Stimulated activated CD8-positive, alpha-beta memory T cell treated with anti-CD3 and anti-CD28 coated beads, Interleukin-7, amount 100 ng/mL, for 1 hour (primary cell): ENCODE measurements at places on chromosomes 3 and 15.
A peak's percentile ranks its signal among the peaks of the same experiment; 100 is the strongest.

GRCh38 chr3:30350011-30350410, 256.4 kb upstream of the TGFBR2 start:
- no peak for DNase-seq

DNA sequence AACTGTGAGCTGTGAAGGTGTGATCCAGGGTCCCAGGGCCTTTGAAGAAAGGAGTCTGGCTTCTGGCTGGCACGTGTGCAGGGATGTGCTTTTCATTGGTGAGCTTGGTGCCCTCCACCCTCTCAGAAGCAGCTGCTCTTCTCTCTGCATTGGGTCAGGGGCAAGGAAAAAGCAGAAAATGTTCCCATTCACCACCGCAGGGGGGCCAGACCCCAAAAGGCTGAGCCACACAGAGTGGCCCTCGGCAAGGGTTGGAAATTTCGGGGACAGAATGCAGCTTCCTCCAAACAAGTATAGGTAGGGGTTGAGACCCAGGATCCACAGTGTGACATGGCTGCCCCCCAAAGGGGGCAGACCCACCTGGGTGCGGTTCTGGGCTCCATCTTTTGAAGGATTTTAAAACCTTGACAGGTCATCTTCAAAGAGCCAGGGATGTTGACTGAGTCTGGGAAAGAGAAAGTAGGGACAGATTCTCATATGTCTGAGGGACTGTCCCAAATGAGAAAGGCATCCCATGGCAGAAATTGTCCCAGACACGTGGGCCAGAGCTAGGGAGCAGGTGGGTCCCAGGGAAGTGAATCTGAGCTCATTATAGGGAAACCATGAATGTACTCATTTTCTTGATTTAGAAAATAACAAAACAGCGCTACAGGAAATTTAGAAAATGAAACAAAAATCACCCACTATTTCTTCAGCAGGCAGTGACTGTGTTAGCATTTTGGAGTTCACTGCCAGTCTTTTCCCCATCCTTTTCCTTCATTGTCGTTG, 2.7 kb downstream of the CSK start:
- no peak for DNase-seq

GRCh38 chr3:172511783-172512762, 11.2 kb downstream of the TNFSF10 start:
- DNase-seq: peak; percentile 33

DNA sequence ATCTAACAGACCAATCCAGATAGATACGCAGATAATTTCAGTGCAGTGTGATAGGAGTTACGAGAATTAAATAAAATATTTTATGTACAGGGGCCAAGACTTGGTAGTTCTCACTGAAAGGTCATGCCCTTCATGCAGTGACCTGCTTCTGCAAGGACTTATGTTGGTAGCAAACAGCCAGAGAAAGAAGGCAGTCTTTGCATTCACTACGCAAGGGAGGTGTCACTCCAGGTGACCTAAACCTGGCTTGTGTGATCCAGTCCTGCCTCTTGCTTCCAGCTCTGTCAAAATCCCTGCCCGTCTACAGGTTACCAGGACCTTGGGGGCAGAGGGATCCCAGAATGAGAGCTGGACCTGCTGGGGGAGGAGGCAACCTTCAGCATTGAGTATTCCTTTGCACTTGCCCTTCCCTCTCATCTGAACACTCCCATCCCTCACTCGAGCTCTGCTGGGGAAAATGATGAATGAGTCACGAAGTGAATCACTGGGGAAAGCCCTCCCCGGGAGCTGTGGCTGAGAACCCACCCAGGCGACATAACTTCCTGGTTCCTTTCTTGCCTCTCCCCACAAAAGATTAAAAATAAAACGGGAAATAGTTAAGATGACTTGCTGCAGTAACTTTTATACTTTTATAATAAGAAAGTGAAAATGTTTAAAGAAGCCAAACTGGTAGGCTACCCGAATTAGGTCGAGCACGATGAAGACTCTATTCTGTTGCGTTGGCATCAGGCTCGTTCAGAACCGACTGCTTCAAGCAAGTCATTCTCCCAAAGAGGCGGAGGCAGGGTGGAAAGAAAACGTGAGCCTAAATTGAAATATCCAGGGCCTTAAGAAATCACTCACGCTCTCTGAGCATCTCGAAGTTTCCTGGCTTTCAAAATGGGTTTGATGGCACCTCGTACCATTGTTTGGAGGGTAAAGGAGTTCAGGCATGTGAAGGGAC, 216.1 kb downstream of the SLCO3A1 start:
- DNase-seq: no peak

DNA sequence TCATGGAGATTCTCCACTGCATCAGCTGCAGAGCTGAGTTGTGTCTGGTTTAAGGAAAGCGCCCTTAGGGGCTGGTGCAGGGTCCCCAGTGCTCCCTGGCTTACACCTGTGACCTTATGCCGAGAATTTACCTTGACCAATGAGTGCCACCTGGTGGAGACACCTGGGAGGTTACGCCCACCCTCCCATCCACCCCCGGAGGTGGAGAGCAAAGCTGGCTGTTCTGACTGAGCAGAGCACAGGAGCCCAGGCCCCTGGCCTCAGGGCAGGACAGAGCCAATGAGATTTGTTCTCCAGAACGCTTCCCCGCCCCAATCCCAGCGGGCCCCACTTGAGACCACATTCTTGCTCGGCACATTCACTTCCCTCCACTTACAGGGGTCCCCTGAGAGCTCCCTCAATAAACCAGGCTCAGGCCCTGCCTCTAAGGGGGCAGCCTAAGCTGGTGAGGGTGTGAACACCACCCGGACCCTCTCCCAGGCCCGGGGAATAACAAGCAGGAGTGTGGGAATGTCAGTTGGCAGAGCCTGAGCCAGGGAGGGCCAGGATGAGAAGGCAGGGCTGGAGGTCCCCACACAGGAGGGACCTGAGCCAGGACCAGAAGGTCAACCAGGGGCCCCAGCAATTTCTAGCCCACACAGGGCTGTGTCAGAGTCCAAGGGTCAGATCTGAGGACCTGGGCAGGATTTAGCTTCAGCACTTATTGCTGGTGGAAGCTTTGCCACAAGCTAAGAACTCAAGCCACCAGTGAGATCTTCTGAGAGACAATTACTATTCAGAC, 117.1 kb downstream of the TPRA1 start:
- no peak for DNase-seq

GRCh38 chr3:60424942-60425341, 826.3 kb downstream of the FHIT start:
- no peak for DNase-seq

GRCh38 chr3:160941885-160942494, 163.2 kb downstream of the B3GALNT1 start:
- DNase-seq: peak; percentile 42

GRCh38 chr15:68552773-68553172, 26.0 kb upstream of the CORO2B start:
- DNase-seq: no peak

GRCh38 chr3:152234657-152235375, 33.9 kb upstream of the MBNL1 start:
- no peak for DNase-seq

DNA sequence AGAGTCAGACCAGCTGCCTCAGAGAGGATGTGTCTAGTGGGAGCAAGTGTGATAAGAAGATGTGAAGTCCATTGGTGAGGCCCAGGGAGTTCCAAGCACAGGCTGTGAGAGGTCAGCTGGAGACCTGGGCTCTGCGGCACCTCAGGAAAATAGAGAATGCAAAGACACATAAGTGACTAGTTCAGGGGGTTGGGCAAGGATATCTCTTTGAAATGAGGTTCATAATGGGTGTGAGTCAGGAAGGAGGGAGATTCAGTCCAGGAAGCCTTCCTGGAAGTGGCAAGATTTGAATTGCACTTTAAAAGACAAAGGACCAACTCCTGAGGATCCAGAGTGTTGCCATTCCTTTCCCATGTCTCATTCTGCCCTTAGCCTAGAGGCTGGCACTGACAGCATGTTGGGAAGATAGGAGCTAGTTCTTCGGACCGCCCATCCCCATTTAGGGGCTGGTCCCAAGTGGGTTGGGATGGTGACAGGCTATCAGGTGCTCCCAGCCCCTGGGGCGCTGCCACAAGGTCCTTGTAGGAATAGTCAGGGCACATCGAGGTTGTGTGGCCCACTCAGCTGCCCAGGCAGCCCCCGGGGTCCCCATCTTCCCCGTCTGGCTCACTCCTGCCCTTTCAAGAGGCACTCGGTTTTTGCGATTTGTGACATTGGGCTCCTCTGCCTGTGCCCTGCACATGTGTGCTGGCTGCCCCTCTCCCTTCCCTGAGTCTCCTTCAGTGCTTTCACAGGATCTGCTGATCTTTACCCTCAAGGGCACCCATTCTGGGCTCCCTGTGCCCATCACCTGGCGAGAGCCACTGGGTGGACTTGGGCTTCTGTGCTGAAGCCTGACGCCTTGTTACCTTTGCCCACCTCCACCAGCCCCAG, 23.7 kb downstream of the ESYT3 start:
- DNase-seq: no peak

DNA sequence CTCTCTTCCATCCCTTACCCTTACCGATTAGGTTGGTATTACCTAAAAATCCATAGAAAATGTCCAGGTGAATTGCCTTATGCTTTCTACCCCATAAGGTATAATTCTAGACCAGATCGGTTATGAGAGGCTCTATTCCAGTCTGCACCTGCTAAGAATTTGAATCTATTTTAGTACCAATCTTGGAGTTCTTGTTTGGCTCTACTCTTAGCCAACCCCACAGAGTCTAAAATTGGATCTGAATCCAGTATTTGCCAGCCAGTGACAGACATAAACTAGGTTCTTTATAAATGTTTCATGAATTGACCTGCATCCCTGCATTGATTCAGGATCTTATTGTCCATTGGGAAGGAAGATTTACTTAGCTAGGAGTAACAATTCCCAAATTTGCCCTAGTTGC, 6.5 kb downstream of the KLHL24 start:
- DNase-seq: no peak

DNA sequence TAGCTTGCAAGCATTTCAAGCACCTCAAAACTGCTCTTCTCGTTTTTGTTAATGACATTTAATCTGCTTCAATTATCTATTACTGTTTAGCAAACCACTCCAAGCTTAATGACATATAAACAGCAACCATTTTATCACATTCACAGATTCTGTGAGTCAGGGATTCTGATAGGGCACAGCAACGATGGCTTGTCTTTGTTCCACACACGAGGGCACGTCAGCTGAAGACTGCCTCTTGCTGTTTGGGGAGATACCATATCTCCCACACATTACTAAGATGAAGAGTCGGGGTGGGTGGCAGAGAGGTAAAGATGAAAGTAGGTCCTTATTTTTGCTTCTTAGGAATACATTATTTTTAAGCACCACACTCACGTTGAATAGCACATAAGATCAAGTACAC, 19.3 kb downstream of the CPOX start:
- DNase-seq: no peak

- no peak for DNase-seq
Measured at GRCh38 chr3:122268257-122269024, 56.6 kb upstream of the CSTA start.
